ENCODE measurements at places on chromosomes 6 and 20.

DNA sequence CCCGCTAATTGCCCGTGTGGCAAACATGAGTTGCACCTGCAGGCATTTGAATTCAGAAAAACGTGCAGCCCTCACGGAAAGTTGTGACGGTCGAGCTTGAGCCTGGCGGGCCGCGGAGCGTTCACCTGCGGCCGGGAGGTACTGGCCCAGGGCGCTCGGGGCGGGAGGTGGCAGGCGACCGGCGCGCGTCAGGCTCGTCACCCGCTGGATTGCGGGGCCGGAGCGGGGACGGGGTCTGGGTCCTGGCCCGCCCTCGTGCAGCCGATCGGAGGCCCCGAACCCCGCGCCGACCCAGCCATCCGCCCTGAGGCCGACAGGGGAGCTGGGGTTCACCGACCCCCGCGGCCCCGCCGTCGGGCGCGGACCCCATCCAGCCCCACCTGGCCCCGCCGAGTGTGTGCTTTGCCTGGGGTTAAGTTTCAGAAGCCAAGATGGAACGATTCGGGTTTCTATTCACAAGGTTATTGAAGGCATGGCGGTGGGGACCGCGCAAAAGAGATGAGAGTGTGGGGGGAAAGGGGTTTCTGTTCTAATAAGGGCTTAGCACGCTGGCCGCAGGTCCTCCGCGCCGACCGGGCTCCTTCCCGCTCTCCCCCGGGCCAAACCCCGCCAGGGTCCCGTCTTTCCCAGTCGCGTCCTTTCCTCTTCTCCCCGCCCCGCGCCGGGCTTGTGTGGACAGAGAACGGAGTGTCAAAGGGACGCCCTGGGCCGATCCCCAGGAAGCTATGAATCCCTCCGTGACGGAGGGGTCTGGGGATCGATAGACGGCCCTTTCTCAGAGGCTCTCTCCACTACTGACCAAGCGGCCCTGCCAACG lies 1.6 kb upstream of the HEY2 start:
- DNase-seq, result no peak

DNA sequence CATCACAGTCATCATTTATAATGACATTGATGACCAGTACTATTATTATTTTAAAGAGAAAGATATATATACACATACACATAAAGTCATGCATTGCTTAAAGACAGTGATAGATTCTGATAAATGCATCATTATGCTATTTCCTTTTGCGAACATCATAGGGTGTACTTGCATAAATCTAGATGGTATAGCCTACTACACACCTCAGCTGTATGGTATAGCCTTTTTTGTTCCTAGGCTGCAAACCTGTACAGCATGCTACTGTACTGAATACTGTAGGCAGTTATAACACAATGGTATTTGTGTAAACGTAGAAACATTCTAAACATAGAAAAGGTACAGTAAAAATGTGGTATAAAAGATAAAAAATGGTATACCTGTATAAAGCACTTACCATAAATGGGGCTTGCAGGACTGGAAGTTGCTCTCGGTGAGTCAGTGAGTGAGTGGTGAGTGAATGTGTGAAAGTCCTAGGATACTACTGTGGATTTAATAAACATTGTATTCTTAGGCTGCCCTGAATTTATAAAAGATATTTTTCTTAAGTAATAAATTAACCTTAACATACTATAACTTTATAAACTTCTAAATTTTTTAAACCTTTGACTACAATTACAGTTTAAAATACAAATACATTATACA lies 23.9 kb downstream of the QKI start:
- no peak for DNase-seq

- no peak for DNase-seq
These were observed 240.9 kb upstream of the BTBD3 start for GRCh38 chr20:11676630-11677287.

- DNase-seq, result no peak
These were observed 250.9 kb downstream of the HIVEP2 start for GRCh38 chr6:142694054-142694453.

GRCh38 chr6:85678026-85678601 lies 35.4 kb upstream of the SYNCRIP start:
- DNase-seq, result no peak

DNA sequence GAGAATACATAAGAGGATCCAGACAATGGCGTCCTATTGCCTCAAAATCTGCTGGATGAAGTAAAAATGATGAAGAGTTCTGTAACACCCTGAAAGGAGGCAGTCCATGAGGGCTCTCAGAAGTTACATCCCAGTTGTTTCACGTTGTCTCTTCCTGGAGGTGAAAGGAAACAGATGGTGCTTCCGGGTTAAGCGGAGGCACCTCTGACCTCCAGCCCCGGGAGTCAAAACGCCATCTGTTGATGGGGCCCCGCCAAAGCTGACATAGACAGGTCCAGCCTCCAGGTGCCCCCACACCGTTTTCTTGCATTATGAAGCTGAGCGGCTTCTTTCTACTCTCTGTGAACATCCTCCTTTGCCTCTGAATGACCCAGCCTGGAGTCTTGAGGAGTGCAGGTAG lies 9.5 kb downstream of the SEMG2 start:
- DNase-seq, result no peak

GRCh38 chr6:52208612-52209011 lies 22.4 kb downstream of the IL17A start:
- no peak for DNase-seq

DNA sequence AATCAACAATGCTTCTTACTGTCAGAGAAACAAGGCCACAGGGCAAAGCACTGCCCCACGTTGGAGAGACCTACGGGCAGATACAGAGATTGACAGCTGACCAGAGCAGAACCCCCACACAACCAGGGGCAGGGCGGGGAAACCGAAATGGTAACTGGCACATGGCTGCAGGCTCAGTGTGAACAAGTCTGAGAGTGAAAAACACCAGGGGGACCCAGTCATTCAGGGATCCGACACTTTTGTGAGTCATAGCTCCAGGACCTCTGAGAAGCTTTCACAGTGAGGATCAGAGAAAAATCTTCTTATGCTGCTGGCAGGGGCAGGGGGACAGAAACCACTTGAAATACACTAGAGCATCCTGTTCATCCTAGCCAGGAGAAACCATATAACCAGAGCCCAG lies 254.2 kb downstream of the C6orf118 start:
- no peak for DNase-seq

DNA sequence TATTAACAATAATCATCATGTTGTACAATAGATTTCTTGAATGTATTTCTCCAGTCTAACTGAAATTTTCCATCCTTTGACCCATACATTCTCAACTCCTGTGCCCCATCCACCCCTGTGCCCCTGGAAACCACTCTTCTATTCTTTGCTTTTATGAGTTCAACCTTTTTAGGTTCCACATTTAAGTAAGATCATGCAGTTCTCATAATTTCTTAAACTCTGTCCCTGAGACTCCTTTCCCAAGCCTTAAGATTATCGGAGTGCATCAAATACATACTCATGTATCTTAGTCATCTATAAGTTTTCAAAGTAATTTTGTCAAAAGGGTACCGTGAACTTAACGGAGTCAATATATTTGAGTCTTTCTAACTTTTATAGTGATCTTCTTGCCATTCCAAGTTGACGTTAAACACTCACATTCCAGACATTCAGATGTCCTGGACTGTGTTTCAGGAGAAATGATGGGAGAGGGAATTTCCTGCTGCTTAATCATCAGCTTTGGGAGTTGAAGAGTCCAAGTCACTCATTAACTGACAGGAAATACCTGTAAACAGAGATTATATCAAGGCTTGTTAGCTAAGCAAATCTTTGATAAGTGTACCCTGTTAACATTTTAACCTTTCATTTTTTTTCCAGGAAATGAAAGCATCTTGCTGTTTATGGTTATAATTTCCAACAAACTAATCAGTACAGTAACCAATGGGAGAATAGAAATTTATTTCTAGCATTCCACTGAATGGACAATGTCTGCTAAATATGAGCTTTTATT lies 73.3 kb downstream of the ADGRG6 start:
- DNase-seq, result no peak

- no peak for DNase-seq
These were observed 146.3 kb upstream of the GJE1 start for GRCh38 chr6:141986457-141986856.

GRCh38 chr6:5300206-5300764 lies 39.0 kb downstream of the FARS2 start:
- no peak for DNase-seq

DNA sequence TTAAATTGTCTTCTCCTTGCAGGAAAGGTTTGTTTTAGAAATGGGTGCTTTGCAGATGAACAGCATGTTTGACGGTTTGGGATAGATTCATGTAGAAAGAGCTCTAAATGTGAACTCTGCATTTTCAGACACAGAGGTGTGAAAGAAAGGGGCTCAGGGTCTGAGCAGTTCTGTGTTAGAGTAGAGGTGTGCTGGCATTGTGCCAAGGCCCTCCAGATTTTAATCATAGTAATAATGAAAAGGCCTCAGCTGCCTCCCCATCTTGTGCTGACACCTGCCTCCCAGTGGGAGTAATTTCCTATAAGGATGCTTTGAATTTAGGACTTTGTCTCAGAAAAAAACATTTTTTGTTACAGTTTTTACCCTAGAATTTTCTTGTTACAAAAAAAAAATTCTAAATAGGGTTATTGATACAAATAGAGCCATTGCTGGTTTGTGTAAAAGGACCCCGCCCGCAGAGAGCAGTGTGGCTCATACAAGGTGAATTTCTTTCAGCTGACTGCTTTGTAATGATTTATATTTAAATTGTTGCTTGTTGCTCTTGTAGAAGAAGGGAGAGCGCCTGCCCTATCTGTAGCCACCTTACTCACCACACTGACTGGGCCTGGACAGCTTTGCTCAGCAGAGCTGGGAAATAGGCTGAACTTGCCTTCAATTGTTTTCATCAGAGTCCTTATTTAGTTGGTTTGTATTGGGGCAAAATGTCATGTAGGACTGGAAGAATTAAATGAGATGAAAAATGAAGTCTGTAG lies 294.5 kb downstream of the ZFAND3 start:
- no peak for DNase-seq

DNA sequence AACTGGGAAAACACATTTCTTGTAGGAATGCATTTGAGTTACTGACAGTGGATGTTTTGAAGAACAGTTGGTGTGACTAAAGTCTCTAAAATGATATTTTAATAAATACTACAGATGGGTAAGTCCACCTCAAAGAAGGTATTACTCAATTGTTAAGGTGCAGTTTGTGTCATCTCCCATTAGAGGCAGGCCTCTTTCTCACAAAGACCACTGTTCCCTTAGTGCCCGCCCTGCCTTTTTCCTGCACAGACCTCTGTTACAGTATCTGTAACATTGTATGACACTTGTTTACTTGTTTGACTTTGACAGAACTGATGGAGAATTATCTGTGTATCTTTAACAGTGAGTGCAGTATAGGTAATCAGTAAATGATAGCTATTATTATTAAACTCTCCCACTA lies 5.2 kb upstream of the CRIP3 start:
- DNase-seq, result no peak

DNA sequence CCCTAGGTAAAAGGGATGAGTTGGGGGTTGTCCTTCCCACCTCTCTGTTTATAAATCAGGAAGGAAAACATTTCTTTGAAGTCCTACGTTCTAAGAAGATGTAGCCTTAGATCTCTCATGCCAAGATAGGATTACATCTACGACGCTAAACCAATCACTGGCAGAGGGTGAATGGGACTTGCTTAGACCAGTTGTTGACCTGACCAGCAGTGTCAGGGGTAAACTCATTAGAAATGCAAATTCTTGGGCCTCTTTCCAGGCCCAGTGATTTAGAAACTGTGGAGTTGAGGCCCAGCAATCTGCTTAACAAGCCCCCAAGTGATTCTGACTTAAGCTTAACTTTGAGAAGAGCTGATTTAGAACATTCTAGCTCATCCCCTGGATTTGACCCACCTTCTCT lies 147.1 kb upstream of the THEMIS start:
- DNase-seq, result no peak

- no peak for DNase-seq
These were observed 45.0 kb upstream of the MOXD1 start for GRCh38 chr6:132446141-132446854.

DNA sequence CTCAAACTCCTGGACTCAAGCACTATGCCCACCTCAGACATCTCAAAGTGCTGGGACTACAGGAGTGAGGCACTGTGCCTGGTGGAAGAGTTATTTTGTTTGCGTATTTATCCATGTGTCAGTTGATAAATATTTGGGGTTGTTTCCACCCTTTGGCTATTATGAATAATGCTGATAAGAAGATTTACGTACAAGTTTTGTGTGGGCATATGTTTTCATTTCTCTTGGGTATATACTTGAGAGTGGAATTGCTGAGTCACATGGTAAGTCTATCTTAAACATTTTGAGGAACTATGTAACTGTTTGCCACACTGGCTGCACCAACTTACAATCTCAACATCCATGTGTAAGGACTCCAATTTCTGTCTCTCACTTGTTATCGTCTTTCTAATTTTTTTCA lies 200.3 kb downstream of the RNGTT start:
- DNase-seq, result no peak

DNA sequence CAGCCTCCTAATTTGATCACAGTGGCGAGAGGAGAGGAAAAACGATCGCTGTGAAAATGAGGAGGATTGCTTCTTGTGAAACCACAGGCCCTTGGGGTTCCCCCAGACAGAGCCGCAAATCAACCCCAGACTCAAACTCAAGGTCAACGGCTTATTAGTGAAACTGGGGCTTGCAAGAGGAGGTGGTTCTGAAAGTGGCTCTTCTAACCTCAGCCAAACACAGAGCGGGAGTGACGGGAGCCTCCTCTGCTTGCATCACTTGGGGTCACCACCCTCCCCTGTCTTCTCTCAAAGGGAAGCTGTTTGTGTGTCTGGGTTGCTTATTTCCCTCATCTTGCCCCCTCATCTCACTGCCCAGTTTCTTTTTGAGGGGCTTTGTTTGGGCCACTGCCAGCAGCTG lies 28.7 kb downstream of the SAYSD1 start:
- DNase-seq, result no peak

DNA sequence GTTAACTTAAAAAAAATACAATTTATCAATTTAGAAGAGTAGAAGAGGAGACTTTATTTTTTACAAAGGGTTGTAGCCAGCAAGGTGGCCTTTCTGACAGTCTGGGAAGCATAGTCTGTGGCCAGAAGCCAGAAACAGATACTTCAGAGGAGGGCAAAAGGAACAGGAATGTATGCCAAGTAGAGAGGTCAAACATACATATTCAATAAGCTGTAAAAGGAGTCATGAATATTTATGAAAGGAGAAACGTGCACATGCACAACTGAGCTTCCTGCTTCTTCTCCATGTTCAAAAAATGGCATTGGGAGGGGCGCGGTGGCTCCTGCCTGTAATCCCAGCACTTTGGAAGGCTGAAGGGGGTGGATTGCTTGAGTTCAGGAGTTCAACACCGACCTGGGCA lies 43.9 kb upstream of the FAM184A start:
- no peak for DNase-seq

GRCh38 chr6:26022132-26022472 lies 59.5 kb downstream of the TRIM38 start:
- DNase-seq, result no peak

GRCh38 chr20:13180986-13181889 lies 39.8 kb upstream of the ISM1 start:
- no peak for DNase-seq

Data from tibial nerve (tissue), 4 donors.